Left lung (tissue), 14 donors: ENCODE measurements at places on chromosomes 4 and X.

- DNase-seq, result no peak
Measured at GRCh38 chrX:47643926-47644325, 6.4 kb downstream of the ELK1 start.

- no peak for DNase-seq
Measured at GRCh38 chrX:85004255-85004654, 578 bp downstream of the APOOL start.

- DNase-seq, result no peak
Measured at GRCh38 chr4:17376205-17376604, 135.7 kb downstream of the QDPR start.

- DNase-seq, result no peak
Measured at GRCh38 chrX:14164828-14165227, 135.1 kb upstream of the GEMIN8 start.

DNA sequence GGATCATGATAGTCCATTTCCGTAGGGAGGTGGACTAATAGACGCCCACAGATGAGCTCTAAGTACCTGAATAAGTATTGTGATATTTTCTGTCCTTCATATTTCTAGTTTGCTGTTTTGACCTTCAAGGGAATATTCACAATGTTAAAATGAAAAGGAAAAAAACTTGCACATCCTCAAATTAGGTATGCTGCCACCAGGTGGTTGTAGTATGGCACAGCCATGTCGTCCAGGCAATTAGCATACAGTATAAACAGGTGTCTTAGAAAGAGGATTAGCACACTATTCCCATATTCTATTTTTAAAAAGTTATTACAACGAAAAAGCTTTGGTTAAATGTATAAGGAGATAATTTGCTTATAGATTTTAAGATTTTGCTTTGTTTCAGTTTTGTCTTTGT, 802.0 kb downstream of the RPA4 start:
- no peak for DNase-seq

DNA sequence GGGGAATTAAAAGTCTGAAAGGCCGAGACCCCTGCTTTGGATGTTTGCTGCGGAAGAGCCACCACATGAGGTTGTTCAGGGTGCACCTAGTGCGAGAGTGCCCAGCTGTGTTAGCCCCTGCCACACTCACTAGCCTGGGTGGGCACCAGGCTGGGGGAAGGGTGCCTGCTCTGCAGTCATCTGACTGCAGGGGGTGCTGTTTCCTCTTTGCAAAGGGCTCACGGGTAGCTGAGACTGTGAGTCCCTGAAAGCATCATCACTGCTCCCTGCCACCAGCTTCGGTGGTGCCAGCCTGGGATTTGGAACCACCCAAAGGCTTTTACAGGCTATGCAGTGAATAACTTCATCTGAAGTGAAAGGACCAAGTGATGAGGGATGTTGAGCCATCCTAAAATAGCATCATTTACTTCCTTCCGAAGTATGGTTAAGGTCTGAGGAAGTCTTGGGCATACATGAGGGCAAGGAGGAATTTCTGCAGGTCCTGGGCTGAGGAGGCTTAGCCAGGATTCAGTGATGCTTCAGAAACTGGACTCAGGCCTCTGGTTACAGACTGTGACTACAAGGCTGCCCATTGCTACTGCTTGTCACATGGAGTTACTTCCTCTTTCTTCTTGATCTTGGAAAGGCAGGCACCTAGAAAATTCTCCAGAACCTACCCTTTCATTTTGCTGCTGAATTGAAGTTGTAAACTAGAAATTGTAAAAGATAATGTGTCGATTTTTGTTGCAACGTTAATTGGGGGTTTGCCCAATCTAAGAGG, 293.2 kb upstream of the PRPS2 start:
- DNase-seq, result no peak

- DNase-seq, result no peak
Measured at GRCh38 chr4:81255524-81255923, 40.5 kb upstream of the PRKG2 start.

DNA sequence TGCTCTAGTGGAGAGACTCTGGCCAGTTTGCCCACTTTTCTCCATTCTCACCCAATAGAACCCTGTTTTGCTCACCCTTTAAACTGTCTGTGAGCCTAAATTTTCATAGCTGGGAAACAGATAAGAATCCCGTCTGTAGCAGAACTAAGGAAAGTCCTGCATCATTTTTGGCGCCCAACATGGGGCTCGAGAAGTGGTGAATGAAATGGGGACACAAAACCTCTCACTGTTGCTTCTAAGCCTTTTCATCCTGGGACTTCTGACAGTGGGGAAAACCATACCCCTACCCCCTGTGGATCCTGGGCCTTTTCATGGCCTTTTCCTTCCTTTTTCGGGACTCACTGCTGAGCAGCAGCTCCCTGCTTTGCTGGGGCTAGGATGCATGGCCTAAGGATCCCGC, 189.9 kb downstream of the INPP4B start:
- DNase-seq, result no peak

DNA sequence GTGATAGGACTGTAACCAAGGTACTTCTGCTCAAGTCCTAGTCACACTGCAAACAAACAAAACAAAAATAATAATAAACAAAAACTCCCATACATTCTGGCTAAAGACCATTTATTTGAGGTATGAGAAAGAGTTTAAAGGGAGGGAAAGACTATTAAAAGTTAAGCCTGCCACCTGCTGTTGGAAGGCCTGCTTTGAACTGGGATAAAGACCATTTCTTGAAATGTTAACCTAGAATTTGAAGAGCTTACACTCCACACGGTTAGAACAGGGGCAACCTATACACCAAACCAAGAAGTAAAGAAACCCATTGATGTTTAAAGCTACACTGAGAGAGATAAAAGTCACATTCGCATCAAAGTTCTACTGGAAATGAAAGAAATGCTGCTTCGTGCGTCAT, 548.7 kb upstream of the DIPK2B start:
- DNase-seq, result no peak

DNA sequence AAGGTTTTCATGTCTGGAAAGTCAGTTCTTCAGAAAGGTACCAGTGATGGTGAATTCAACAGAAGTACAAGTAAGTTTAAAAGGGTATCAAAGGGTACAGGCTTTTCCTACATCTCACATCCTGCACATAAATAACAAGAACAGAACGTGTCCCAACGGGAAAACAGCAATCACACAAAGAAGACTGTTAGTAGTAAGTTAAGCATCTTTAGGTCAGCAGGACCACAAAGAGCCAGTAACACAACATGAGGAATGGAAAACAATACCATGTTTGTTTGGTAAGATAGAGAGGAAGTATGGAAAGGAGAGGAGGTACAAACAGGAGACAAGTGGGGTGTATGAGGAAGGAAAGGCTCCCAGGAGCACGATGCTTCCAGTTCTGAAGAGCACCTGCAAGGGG, 43.2 kb downstream of the SAT1 start:
- no peak for DNase-seq

GRCh38 chr4:94378047-94378446, 35.4 kb upstream of the HPGDS start:
- no peak for DNase-seq

- DNase-seq, result no peak
Measured at GRCh38 chrX:73447311-73447794, 500 bp downstream of the CDX4 start.

- no peak for DNase-seq
Measured at GRCh38 chr4:168892475-168892874, 117.6 kb downstream of the CBR4 start.

- DNase-seq, result no peak
Measured at GRCh38 chrX:72475952-72476668, 96.5 kb downstream of the HDAC8 start.

DNA sequence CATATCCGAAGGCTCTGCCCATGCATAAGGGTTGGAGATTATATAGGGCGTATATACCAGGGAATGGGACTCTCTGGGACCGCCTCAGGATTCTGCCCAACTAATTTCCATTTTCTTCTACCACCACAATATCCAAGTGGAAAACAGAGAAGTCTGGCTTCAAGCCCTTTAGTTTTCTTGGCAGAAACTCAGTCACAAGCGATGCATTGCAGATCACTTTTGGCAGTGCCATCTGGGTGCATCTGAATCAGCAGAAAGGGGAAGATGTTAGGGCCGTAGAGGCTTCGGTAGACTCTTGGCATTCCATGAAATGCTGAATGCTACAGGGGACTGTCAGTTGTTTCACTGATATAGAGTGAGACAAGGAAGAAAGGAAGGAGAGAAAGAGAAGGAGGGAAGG, 94.1 kb upstream of the FAM9B start:
- DNase-seq, result no peak

GRCh38 chr4:139530833-139531427, 25.1 kb downstream of the SETD7 start:
- no peak for DNase-seq

GRCh38 chr4:146176891-146177290, 1.4 kb downstream of the LSM6 start:
- no peak for DNase-seq

DNA sequence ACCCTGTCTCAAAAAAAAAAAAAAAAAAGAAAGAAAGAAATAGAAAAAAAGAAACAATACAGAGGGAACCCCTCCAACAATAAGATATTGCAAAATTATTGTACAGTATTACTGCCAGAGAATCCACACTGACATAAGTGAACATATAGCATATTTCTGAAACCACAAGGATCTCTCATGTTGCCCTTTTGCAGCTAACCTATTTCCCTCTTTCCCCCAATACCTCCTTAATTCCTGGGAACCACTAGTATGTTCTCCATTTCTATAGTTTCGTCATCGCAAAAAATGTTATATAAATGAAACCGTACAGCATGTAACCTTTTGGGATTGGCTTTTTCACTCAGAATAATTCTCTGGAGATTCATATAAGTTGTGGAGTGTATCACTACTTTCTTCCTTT, 20.0 kb upstream of the BMP2K start:
- DNase-seq, result no peak

DNA sequence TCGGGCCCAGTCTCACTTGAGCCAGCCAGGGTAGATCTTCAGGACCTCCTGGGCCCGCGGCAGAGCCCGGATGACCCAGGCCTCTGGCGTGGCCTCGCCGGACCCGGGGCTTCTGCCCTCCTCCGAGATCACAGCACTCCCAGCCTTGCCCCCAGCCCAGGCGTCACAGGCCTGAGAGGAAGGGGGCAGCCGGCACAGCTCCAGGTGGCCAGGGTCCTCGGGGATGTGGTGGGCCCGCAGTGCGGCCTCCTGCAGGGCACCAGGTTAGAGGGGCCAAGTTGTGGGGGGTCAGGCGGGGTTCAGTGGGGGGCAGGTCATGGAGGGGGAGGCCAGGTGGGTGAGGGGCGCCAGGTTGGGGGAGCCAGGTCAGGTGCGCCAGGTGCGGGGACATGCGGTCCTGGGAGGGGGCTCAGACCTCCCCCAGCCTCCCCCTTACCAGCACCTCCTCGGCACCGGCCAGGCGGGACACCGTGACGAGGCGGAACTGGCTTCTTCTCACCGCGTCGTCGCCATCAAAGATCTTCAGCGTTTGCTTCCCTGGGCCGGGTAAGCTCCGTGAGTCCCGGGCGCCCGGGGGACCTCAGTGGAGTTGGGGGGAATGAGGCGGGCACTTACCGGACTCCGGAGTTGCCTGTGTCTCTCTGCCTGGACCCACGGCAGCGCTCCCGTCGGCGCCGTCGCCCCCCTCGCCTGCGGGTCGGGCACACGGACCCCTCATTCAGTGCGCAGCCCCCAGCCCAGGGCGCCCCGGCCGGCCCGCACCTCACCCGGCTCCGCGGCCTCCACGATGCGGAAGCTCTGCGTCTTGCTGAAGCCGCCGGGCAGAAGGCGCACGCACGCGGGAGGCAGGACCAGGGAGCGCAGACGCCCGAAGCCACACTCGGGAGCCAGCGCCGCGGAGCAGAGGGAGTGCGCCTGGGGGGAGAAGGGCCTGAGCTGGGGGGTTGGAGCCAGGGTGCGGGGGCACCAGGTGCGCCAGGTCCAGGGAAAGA, 6.0 kb downstream of the DGKQ start:
- no peak for DNase-seq

DNA sequence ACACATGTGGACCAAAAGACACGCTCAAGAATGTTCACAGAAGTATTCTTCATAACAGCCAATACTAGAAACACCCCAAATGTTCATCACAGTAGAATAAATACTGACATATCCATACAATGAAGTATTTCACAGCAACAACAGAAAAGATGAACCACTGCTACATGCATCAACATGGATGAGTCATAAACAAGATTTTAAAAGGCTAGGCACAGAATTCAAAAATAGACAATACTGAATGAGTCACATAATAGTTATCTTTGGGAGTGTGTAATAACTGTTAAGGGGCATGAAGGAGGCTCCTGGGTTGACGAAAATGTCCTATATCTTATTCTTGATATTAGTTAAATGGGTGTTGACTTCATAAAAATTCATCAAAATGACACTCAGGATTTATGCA, 43.5 kb downstream of the CLOCK start:
- DNase-seq, result no peak

DNA sequence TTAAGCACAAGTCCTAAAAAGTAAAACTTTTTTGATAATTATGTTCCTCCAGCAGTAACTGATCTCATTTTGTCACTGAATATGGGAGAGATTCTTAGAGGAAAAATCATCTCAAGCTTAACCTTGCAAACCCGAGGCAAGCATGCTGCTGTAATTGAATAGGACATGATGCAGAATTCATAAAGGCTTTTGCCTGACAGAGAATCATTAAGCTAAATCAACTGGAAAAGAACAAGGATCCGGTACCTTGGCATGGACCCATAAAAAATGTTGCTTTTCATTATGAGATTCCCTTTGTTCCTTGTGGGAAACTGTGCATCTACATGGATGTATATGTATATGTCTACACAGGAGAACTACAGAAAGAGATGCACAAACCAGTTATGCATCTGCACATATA, 149.1 kb downstream of the PAPSS1 start:
- no peak for DNase-seq

- no peak for DNase-seq
Measured at GRCh38 chrX:96682516-96682915, 2.1 kb upstream of the DIAPH2 start.

DNA sequence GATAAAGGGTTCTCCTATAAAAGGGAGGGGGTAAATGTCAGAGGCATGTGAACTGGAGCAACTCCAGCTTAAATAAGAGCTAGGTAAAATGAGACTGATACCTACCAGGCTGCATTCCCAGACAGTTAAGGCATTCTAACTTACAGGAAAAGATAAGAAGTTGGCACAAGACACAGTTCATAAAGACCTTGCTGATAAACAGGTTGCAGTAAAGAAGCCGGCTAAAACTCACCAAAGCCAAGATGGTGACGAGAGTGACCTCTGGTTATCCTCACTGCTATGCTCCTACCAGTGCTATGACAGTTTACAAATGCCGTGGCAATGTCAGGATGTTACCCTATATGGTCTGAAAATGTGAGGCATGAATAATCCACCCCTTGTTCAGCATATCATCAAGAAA, 13.1 kb upstream of the SULT1B1 start:
- DNase-seq, result no peak

DNA sequence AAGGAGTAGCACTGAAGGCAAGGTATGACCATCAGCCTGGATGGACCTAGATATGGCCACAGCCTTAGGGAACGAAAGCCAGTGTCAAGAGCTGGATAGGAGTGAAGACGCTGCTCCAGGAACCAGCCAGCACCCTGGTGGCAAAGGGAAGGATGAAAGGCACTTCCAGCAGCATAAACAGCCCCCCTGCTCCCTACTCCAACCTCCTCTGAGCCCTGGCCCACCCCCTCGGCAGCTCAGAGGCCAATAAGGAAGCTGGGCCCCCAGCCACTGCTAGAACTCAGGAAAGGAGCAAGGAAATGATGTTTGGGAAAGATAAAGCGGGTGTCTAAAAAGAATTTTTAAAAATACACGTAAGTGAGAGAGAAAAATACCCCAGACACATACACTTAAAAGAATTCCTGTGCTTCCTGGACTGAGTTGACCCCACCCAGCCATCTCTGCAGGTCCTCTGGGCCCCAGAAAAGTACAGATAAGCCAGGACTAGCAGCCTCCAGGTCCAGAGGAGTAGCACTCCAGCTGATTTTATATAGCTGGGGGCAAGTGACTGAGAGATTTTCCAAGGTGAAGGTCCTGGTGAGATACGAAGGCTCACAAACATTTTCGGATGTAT, 170.4 kb downstream of the SHROOM4 start:
- no peak for DNase-seq
